Activated B cell treated with CpG ODN at 0.5 μM for 24 hours (primary cell): ENCODE measurements at places on chromosomes 4 and X.

DNA sequence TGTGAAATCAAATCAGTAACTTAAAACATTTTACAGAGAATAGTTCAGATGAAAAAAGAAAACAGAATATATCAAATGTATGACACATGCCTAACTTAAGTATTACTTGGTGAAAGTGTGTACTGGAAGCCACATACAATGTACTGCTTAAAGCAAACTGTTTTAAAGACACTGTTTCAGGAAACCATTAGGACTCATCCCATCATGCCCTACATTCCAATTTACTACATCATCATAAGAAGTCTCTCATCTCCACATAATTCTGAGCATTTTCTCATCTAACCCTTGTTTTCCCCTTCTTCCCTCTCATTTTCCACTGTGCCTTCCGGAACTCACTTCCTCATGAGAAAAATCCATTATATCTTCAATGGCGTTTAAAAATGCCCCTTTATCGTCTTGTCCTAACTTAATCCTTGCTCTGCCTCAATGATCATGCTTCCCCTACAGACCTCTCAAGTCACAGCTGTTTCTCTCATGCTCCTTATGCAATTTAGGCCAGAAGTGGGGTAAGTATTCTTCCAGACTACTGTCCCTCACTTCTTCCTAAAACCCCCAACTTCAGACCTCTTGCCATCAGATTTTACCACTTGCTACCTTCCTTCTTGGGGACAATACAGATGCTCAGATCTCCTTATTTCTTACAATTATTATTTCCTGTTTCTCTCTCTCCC lies 26.8 kb upstream of the FGF5 start:
- no peak for DNase-seq
- H3K27ac ChIP-seq, result no peak overlapping the region

- no peaks in the 10 kb centered on the region for H3K4me1 ChIP-seq
- DNase-seq, result no peak
Observed at GRCh38 chr4:163195247-163195765, 28.6 kb upstream of the NAF1 start.

- H3K27me3 ChIP-seq, result no peaks in the 10 kb centered on the region
- DNase-seq, result no peak
- no peak overlapping the region for H3K4me3 ChIP-seq
- no peaks in the 10 kb centered on the region for H3K4me1 ChIP-seq
Observed at GRCh38 chrX:16743604-16744325, 24.4 kb downstream of the SYAP1 start.

GRCh38 chrX:118983513-118983912 lies 9.1 kb downstream of the LONRF3 start:
- H3K27ac ChIP-seq, result no peak overlapping the region
- no peaks in the 10 kb centered on the region for H3K36me3 ChIP-seq
- no peaks in the 10 kb centered on the region for H3K27me3 ChIP-seq
- peaks cover 3% of the 10 kb centered on the region for H3K4me1 ChIP-seq
- H3K4me3 ChIP-seq, result no peak overlapping the region

DNA sequence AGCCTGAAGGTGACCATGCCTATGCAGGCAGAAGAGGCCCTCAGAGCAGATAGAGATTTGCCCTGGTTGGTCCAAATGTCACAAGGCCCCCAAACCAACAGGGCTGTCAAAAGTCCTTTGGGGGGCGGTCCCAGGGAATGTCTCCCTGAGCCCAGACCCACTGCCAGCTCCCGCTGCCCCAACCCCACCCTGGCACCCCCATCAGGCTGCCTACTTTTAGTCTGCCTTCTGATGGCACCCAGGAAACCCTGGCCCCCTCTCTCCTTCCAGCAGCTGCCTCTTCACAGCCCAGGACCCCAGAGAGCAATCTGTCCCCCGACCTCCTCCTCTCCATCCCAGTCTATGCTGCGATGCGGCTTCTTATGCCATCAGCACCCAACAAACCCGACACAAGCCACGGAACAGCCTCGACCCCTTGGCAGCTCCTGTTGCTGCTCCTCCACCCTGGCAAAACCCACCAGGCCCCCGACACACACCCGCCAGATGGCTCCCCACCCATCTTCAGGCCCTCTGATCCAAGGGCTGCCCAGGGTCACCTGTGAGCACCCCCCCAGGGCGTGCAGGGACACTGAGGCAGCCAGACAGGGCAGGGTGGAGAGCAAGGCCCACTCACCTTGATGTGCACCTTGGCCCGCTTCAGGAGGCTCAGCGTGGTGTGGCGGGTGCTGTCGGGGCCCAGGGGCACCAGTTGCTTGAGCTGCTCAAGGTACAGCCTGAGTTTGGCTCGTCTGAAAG lies 9.9 kb downstream of the MXD4 start:
- DNase-seq, result no peak
- H3K4me1 ChIP-seq, result peaks cover 3% of the 10 kb centered on the region
- no peak overlapping the region for H3K4me3 ChIP-seq
- H3K27ac ChIP-seq, result no peak overlapping the region
- H3K36me3 ChIP-seq, result peaks cover 48% of the 10 kb centered on the region
